ENCODE measurements at places on chromosomes 12 and 14.

DNA sequence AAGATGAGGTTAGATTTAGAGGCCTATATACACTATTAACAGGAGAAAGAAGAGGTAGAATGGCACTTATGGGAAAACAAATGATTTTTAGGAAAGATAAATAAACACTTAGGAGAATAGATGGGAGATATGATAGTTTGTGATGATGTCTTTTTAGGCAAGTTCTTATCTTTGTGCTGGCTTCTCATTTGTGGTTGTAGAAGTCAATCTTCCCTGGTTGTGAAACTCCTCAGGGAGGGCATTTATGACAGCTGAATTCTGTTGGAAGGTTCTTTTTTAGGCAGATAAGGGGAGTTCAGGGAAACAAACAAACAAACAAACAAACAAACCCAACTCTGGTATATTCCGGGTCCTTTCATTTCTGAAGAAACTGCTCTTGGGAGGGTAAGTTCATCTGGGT, 311.8 kb downstream of the AEBP2 start:
- no peak for DNase-seq

DNA sequence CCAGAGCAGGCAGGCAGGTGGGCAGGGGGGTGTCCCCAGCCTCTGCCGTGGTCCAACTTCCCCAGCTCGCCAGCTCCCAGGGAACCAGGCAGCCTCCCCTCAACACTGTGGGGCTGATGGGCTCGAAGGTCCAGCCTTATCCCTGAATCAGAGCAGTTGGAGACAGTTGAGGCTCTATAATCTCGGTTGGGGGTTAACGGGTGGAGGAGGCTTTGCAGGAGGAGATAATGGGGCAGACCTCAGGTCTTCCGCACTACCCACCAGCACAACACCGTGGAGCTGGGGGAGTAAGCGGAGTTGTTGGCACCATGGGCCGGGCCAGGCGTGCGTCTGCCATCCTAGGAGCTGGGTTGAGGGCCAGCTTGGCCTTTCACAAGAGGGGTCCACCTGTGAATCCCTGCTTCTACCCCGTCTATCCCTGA, 13.9 kb upstream of the HDAC7 start:
- no peak for DNase-seq

- DNase-seq, result no peak
Observed at GRCh38 chr12:26869908-26870459, 37.0 kb upstream of the ITPR2 start.

- DNase-seq, result peak; percentile 41
Observed at GRCh38 chr14:49977126-49977841, 84.4 kb downstream of the ARF6 start.

DNA sequence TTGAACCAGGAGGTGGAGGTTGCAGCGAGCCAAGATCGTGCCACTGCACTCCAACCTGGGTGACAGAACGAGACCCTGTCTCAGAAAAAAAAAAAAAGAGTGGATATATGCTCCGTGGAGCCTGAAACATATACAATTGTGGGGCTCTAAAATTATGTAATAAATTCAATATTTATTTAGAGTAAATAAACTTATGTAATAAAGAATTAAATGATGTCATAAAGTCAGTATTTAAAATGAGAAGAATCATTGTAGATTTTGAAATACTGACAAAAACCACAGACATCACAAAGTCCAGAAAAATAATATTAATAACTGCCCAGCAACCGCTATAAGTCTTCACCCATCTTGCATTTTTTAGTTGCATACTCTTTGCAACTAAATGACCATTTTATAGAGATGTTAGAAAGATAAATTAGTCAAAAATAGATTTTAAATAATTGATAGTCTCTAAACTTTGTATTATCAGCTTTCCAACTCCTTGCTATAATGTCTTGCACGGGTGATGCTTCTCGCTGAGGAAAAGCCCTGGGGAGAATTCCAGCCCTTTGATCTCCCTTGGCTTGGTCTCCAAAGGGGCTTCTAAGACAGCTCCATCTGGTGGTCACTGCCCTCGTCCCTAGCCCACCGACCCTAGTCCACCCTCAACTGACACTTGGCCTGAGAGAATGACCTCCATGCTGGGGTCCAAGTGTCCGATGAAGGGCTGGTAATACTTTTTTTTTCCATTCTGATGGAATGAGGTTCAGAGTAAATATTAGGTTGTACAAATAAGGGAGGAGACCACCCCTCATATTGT, 7.9 kb upstream of the TMBIM6 start:
- DNase-seq, result no peak

GRCh38 chr14:53924753-53925152, 31.9 kb downstream of the BMP4 start:
- DNase-seq, result no peak

GRCh38 chr14:25108959-25109358, 59.0 kb upstream of the STXBP6 start:
- no peak for DNase-seq

- no peak for DNase-seq
Observed at GRCh38 chr12:57674691-57675090, 19.2 kb upstream of the OS9 start.

GRCh38 chr12:122200541-122201175, 2.9 kb upstream of the B3GNT4 start:
- no peak for DNase-seq

- DNase-seq, result no peak
Observed at GRCh38 chr12:20602641-20603391, 92.3 kb upstream of the SLCO1C1 start.

- no peak for DNase-seq
Observed at GRCh38 chr12:88327276-88327675, 185.2 kb downstream of the TMTC3 start.

DNA sequence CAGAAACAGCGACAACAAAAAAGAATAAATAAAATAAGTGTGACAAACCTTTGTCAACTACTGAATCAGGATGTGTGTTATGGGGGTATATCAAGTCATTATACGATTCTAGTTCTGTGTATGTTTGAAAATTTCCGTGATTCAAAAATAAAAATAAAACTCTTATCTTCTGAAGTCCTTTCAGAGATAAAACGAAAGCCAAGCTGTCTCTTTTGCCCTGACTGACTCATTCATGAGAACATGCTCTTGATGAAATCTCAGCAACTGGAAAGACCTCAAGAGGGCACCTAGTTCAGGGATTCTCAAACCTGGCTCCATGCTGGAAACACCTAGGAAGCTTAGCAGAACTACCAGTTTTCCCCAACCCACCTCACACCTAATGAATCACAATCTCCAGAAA, 9.2 kb downstream of the FOXN3 start:
- DNase-seq, result no peak

- DNase-seq, result peak; percentile 45
Observed at GRCh38 chr14:24339284-24340151, at the start of gene RIPK3. Gene RIPK3, minus strand, starts transcription at chr14:24339991. Its CDS starts 165 bp downstream, at chr14:24339826.

DNA sequence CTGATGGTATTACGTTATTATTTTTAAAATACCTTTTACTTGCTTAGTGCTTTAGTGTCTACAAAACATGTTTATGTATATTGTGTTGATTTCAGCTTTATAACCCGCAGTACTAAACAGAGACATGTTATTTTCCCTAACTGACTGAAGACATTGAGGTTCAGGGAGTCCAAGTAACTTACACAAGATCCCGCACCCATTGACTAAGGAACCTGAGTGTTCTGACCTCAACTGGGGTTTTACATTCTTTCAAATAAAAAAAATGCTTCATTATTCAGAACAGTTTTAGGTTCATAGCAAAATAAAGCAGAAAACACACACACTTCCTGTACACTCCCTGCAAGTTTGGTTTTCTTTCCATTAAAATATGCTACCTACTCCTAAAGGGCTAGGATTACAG, 60.4 kb upstream of the METAP2 start:
- DNase-seq, result no peak

Measured in NAMALWA (cell line).